Osteoblast (primary cell): ENCODE measurements at places on chromosomes 13 and 19. TPM values are rescaled to one million over a fixed set of nuclear protein-coding genes. Genes with fewer than 3 reads are reported as not detected.

GRCh38 chr19:33194886-33195644, 935 bp downstream of the LRP3 start:
- peak; percentile 99 for DNase-seq

GRCh38 chr13:42656161-42656560, 82.2 kb downstream of the TNFSF11 start:
- no peak for DNase-seq

GRCh38 chr13:88395804-88396203, 724.6 kb downstream of the SLITRK5 start:
- DNase-seq: no peak

DNA sequence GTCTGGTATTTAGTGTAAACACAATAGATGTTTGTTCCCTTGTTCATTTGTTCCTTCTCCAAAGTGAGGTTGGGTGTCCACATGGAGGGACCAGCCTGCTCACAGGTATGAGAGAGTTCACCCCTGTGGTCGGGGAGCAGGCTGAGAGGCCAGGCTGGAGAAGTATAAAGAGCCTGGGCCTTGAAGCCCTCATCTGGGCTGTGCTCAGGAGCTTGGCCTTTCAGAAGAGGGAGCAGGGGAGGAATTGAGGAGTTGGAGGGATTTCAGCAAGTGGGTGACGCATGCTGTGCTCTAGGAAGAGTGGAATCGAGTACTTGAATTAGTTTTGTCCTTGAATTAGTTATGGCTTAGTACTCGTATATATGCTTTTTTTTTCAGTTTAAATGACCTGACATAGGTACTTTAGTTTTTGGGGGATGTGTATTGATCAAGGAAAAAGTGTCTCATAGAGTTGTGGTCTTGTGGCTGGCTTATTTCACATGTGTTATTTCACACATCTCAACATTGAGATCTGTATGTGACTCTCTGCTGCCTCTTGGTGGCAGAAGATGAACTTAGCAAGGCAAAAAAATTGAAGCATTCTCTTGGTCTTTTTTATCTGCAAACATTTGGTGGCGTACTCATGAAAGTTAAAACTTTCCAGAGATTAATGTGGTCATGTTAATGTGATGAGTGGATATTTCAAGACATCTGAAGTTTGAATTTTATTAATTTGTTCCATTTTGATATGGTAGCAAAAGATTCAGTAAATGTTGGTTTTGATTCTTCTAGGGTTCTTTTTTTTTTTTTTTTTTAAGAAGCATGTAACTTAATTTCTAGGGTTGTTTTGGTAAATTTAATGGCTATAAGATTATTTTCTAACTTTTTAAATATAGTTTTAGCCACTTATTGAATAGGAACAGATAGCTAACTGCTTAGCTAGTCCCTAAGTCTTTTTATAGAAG, 54.3 kb downstream of the SLAIN1 start:
- DNase-seq: peak; percentile 77

DNA sequence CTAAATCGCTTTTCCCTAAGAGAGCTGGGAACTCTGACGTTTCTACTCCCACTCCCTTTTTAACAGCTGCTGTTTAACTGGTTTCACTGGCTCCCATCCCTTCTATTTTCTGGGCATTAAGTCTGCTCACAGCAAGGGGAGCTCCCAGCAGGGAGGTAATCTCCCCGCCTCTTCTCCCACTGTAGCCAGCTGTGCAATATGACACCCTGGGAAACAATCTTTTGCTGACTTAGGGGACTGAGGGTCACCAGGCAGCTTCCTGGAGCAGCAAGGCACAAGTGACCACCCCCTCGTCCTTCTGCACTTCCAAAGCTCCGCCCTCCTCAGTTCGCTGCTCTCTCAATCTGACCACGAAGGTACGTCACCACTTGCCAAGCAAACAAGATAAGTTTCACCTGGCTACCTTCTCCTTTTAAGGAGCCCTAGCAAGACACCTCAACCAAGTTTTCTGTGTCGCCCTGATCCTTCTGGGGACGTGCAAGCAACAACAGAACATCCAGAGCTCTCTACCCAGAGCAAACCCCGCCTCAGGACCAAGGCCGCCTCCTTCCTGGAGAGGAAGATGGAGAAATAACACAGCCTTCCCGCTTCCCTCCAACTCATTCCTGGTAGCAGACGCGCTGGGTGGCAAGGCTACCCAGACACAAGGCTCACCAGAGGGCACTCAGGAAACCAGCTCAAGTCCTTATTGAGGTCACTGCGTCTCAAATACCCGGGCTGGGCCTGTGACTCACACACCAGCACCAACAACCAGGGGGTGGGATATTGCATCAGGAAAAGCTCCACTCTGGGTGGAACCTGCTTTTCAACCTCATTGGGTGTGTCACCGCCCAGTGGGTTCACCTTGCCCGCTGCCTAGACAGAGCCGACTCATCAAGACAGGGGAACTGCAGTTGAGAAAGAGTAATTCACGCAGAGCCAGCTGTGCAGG, 92.4 kb downstream of the STK24 start:
- peak; percentile 96 for DNase-seq

DNA sequence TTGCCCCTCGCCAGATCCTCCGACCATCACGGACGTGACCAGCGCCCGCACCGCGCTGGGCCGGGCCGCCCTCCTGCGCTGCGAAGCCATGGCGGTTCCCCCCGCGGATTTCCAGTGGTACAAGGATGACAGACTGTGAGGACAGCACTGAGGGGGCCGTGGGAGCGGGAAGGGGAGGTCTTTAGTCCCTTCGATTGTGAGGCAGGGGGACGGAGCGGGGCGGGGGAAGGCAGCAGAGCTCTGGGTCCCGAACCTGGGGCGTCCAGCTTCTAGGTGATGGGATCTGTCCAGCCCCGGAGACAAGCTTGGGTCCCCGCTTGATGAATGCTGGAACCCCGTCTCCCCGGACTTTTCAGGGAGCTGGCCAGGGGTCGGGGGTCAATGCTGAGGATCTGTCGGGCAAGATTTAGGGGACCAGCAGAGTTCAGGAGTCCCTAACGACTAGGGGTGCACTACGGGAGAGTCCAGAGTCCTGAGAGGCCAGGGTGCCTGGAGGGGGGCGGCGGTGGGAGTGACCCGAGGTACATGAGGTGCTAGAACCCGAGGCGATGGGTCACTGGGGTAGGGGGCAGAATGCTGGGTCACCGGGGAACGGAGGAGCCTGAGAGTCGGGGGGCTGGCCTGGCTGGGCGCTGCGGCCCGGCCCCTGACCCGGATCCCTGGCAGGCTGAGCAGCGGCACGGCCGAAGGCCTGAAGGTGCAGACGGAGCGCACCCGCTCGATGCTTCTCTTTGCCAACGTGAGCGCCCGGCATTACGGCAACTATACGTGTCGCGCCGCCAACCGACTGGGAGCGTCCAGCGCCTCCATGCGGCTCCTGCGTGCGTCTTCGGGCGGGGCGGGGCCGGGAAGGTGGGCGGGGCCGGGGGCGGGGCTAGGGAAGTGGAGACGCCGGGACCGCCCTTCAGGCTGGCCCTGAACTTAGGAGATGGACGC, 14.6 kb downstream of the VSIG10L start:
- peak; percentile 95 for DNase-seq

DNA sequence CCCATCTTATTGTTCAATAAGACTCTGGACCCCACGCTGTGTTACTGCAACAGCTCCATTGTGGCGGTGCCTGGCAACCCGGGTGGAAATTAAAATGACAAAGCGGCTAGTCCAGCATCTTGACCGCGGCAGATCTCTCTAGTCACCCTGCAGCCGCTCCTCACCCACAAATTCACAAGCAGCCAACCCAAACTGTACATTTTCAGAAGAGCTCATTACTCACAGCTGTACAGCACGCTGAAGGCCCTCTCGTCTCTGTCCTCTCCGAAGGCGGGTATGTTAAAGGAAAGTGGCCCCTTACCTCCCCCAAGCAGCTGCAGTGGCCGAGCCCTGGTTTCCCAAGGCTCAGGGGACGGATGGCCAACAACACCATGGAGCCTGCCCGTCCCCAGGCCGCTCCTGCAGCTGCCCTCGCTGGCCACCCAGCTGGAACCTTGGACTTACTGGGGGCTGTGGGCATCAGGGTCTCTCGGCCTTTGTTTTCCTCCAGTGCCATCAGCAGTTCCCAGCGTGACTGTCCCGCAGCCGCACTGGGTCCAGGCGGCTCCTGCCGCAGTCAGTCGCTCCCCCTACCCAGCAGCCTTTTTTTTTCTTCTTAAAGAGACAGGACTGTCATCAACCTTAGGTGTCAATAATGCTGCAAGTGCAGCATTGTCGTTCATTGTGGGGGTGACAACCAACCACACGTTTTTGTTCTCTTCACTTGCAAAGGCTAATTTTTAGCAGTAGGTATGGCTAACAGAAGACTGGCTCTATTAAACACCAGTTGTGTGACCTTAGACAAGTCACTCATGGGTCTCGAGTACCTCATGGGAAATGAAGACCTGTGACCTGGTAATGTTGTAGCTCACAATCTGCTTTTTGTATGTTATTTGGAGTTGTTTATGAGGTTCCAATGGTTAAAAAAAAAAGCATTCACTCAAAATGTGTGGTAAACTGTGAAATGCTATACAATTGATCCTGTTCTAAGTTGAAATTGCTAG, at the start of gene SACS:
Gene SACS (minus strand): TSS at position 532 of the 983 bp plus-strand sequence. CDS start 22,463 bp downstream, outside the sequence.
- DNase-seq: peak; percentile 89

DNA sequence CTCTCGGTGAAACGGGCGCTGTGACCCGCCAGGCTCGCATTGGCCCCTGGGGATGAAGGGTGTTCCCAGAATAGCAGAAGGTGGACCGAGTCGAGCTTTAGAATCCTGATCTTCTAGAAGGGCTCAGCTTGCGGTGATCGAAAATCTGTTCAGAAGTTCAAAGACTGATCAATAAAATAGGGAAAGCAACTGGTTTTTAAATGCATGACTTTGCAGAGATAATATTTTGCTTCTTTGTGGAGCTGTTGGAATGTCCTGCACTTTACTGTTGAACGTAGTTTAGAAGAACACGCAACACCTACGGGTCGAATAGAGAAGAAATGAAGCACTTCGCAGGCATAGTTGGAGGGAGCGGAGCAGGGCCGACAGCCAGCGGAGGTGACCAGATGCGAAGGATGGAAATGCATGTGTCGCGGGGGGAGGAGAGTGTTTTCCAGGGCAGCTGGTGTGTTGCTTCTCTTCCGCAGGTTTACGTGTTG, 766 bp downstream of the CEBPG start:
- DNase-seq: peak; percentile 67

DIRAS1 gene
- 12.4 and 14.8 TPM in 2 replicates for total RNA-seq

- DNase-seq: no peak
These were observed 168.6 kb downstream of the ZNF536 start for GRCh38 chr19:30540761-30541160.

- DNase-seq: peak; percentile 69
These were observed at the start of gene LRRC4B for GRCh38 chr19:50567882-50568727. LRRC4B (minus strand) TSS chr19:50568435; CDS start chr19:50548838, 19,597 bp downstream.

HSH2D gene
- total RNA-seq: 0.36 TPM in 1 of 2 replicates, not detected in the other

DNA sequence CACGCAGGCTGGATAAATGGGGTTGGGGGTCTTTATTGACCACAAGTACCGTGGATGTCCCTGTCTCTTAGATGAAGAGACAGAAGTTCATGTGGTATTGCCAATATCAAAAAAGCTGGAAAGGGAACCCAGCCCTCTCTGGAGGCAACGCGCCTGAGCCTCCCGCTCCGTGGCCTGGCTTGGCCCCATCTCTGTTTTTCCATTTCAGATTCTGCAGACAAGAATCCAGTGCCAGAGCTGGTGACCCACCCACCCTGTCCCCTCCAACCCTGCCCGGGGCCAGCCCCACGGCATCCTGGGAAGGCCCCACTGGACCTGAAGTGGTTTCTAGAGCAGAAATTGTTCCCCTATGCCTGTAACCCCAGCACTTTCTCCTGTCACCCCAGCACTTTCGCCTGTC, 57.7 kb downstream of the PTPRS start:
- peak; percentile 56 for DNase-seq

DNA sequence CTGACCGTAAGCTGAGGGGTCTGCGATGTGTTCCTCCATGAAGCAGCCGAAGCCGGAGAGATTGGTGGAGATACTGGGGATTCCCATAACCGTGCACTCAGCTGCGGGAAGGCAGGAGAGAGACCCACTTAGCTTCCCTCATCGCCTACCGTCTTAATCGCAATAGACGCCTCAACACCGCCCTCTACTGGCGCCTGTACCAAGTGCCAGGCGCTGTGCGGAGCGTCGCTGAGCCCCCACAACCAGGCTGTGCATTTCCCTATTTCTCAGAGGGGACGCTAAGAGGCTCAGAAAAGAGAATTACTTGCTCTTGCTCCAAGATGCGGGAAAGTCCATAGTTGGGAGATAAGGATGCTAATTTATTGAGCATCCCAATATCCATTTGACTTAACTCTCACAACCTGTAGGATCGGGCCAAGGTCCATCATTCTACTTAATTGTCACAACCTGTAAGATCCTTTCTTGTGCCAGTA, 5.8 kb downstream of the FTL start:
- DNase-seq: peak; percentile 94

SYT3 gene
- 0.36 TPM in 1 of 2 replicates, not detected in the other for total RNA-seq

- DNase-seq: peak; percentile 65
These were observed 22.2 kb downstream of the SMARCA4 start for GRCh38 chr19:10983026-10983425.

COL5A3 gene
- total RNA-seq: 9.1 and 14.8 TPM in 2 replicates

DNA sequence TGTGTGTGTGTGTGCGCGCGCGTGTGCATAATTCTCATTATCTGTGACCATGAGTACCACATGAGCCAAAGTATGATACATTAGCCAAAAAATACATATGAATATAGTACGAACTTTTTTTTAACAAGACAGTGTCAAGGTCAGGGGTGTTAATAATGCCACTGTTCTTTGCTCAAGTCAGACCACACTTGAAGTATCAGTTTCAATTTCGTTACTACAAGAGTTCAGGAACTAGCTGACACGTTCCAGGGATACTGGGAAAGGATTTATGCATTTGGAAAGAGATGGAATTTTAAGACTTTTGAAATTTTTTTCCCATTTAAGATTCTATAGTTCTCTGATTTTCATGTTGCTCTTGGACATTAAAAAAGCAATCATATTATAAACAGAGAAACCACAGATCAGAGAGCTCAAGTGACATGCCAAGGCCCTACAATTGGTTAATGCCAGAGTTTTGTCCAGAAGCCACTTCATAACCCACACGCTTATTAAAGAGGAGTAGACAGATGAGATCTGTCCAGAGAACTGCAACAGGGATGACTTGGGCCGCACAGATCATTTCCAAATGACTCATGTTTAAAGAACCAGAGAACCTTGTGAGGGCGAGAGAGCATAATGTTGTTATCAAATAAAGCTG, 718.8 kb upstream of the SGCG start:
- DNase-seq: no peak

GRCh38 chr13:100789968-100790367, 115.4 kb upstream of the TMTC4 start:
- no peak for DNase-seq

DCLK1 gene
- total RNA-seq: 132 TPM in 2 replicates

- DNase-seq: peak; percentile 91
These were observed at the start of gene ZNF714 for GRCh38 chr19:21082011-21082975. ZNF714 (plus strand) TSS chr19:21082203; CDS start chr19:21098269, 16,066 bp downstream.

DNA sequence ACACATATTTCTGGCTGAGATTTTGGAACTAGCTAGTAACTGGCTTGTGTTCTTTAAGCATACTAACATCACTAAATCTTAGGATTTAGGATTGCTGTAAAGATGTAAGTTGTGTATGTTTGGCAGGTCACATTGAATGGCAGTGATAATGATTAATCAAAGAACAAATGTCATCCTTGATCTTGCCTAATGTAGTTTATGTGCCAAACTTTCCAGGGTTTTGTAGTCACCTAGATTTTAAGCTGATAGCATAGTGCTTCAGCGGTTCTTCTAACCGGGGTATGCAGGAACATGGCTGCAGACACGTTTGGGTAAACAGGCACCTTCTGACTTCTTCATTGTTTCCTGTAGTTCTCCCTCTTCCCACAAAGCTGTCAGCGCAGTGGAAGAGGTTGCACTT, 9.7 kb downstream of the CLN5 start:
- no peak for DNase-seq
